ENCODE measurements at places on chromosomes 1 and 21.
A peak's percentile ranks its signal among the peaks of the same experiment; 100 is the strongest.

- no peak overlapping the region for H3K4me3 ChIP-seq
- no peak for DNase-seq
- no peaks in the 10 kb centered on the region for H3K36me3 ChIP-seq
- no peak overlapping the region for H3K27ac ChIP-seq
- peaks cover 2% of the 10 kb centered on the region for H3K4me1 ChIP-seq
Observed at GRCh38 chr1:7634546-7635240, 136.4 kb upstream of the VAMP3 start.

DNA sequence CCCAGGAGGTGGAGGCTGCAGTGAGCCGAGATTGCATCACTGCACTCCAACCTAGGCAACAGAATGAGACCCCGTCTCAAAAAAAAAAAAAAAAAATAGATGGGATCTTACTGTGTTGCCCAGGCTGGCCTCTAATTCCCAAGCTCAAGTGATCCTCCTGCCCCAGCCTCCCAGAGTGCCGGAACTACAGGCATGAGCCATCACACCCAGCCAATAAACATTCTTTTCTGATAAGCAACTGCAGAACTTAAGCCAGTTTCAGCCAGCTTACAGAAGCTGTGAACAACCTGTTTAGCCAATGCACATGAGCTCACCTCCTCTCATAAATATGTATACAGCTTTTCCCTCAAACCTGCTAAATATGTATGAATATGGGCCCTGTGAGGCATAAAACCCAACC lies 3.1 kb upstream of the MIIP start:
- peaks cover 10% of the 10 kb centered on the region for H3K36me3 ChIP-seq
- H3K27me3 ChIP-seq, result no peaks in the 10 kb centered on the region
- DNase-seq, result no peak
- no peak overlapping the region for H3K4me3 ChIP-seq
- no peak overlapping the region for H3K27ac ChIP-seq
- peaks cover 4% of the 10 kb centered on the region for H3K4me1 ChIP-seq

- no peaks in the 10 kb centered on the region for H3K36me3 ChIP-seq
- H3K27me3 ChIP-seq, result peaks cover 46% of the 10 kb centered on the region
- H3K4me3 ChIP-seq, result no peak overlapping the region
Observed at GRCh38 chr21:42120101-42120902, 49.2 kb downstream of the UMODL1 start.

GRCh38 chr1:214332946-214333798 lies 52.2 kb downstream of the SMYD2 start:
- H3K4me1 ChIP-seq, result peaks cover 23% of the 10 kb centered on the region
- peak; percentile 76 for DNase-seq

DNA sequence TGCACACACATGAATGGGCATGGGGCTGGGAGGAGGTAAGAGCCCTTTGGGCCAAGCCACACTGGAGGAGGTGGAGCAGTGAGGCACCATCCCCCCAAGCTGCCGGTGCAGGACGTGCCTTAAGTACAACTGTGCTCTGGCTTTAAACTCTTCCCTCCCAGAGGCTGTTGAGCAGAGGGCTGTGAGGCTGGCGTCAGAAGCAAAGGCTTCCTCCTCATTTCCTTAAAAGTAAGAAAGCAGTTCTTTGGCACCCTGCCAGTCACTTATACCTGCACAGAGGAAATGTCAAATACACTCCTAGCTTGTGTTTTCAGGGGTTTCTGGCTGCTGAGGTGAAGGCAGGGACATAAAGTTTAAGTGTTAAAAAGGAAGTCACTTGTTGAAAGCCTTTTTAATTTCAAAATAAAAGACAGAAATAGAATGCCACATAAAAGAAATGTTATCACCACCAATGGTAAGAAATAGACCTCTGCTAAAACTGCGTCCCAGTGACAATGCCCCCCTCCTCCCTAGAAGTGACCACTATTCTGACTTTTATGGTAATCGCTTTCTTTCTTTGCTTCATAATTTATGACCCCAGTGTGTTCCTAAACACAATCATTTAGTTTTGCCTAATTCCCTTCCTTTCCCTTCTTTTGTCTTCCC lies 33.0 kb downstream of the LAMC2 start:
- no peaks in the 10 kb centered on the region for H3K27me3 ChIP-seq
- H3K36me3 ChIP-seq, result no peaks in the 10 kb centered on the region
- peak overlapping the region; percentile 70 for H3K27ac ChIP-seq
- peaks cover 24% of the 10 kb centered on the region for H3K4me1 ChIP-seq
- no peak overlapping the region for H3K4me3 ChIP-seq
- DNase-seq, result peak; percentile 52

GRCh38 chr1:227778401-227778947 lies 37.0 kb upstream of the PRSS38 start:
- H3K27me3 ChIP-seq, result no peaks in the 10 kb centered on the region
- no peak overlapping the region for H3K27ac ChIP-seq
- DNase-seq, result no peak
- no peaks in the 10 kb centered on the region for H3K4me1 ChIP-seq

DNA sequence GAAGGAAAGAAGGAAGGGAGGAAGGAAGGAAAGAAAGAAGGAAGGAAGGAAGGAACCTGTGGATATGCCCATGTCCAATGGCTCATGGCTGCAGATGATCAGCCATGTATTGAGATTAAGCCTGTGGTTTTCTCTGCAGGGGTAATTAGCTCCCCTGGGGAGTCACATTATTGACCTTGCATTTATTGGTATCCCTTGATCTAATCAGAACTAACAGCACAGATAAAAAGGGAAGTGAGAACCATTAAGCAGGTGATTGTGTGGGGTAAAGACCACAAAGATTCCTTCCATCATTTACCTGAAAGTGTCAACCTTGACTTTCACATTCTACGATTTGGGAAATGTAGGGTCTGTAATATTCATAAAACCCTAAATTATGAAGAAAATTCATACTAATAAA lies 390.7 kb downstream of the BRINP2 start:
- no peaks in the 10 kb centered on the region for H3K4me1 ChIP-seq
- H3K36me3 ChIP-seq, result no peaks in the 10 kb centered on the region
- no peak overlapping the region for H3K27ac ChIP-seq
- no peak for DNase-seq
- no peak overlapping the region for H3K4me3 ChIP-seq
- H3K27me3 ChIP-seq, result no peaks in the 10 kb centered on the region

DNA sequence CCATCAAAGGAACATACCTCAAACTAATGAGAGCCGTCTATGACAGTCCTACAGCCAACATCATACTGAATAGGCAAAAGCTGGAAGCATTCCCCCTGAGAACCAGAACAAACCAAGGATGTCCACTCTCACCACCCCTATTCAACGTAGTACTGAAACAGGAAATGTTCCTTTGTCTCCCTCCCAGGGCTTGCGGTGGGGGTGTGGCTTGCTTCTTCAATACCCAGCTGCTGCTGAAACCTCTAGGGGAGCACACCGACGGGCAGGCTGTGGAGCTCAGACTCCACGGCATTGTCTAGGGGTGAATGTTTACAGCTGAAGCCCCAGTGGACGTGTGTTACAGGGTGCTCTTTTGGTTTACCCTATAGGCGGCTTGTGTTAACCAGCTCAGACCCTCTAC lies 30.5 kb upstream of the B3GALT2 start:
- H3K36me3 ChIP-seq, result peaks cover 66% of the 10 kb centered on the region
- no peaks in the 10 kb centered on the region for H3K27me3 ChIP-seq
- no peak for DNase-seq

GRCh38 chr1:206693029-206693428 lies 8.3 kb downstream of the MAPKAPK2 start:
- no peaks in the 10 kb centered on the region for H3K27me3 ChIP-seq
- peaks cover 8% of the 10 kb centered on the region for H3K36me3 ChIP-seq

Measured in mesothelial cell of epicardium (in vitro differentiated cells).